ENCODE measurements at places on chromosomes 13 and 19.

- no peak for DNase-seq
Observed at GRCh38 chr19:18990128-18990708, 43.1 kb downstream of the SUGP2 start.

DNA sequence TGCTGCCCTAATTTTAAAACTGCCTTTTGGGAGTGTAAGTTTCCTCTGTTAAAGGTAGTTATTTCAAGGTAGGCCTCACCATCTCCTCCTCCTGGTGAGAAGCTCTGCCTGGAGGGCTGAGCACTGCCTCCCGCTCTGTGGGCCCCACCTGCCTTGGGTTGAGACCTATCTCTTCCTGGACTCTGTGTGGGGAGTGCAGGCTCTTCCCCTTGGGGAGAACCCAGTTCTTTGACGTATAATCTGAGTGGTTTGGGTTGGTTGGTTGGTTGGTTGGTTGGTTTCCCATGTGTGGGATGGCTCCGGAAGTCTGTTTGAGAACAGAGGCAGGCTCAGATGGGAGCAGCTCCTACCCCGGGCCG lies 39.1 kb downstream of the ACTN4 start:
- no peak for DNase-seq

DNA sequence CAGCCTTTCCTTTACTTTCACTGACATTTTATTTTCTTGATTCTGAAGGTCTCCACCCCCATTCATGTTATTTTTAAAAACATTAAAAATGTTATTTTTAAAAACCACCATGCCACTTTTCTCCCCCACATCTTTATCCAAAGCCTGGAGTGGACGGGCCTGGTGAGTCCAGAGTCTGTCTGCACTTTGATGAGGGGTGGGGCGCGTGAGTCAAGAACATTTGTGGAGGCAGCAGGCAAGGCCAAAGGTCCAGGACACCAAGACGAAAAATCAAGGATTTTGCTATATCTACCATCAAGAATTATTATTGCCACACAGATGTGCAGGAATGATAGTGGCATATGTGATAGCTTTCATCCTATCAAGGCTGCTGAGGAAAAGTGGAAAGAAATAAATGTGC lies 224.9 kb downstream of the FGF9 start:
- no peak for DNase-seq

DNA sequence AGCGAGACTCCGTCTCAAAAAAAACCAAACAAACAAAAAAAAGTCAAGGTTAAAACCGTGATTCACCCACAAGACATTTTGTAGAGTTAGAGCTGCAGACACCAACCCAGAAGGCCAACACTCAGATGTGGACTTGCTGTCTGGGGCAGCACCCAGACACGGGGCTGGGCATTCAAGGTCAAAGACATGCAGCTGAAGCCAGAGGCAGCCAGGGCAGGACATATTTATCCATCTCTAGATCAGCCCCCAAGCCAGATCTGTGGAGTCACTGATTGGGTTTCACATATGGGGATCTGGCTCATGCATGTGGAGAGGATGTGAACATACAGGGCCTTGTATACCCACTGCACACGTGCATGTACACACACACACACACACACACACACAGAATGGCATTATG lies 3.6 kb downstream of the KLK15 start:
- DNase-seq, result no peak

DNA sequence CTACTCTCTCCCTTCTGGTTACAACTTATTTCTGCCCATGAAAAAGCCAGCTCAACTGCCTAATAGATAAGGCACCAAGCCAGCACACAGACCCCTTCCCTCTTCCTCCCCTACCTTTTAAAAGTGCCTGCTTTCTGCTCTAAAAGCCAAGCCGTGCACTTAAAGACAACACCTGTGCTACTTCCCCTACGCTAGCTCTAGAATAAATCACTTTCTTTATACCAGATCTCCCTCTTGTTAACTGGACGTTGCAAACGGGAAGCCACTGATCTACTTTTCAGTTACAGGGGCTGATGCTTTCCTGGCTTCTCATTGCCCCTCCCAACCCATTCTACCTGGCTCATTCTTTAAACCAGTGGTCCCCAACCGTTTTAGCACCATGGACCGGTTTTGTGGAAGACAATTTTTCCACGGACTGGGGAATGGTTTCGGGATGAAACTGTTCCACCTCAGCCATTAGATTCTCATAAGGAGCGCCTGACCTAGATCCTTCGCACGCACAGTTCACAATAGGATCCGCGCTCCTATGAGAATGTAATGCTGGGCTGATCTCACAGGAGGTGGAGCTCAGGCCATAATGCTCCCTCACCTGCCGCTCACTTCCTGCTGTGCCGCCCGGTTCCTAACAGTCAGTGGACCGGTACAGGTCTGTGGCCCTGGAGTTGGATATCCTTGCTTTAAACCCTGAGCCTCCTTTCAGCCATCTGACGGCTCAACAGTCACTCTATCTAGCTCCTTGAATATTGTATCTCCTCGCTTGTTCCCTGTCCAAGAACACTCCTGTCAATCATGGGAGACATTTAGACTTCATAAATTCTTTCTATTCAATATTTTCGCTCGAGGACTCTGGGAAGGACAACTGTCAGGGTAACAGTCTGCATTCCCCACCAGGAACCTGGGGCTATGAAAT lies 841 bp upstream of the ZNF223 start:
- peak; percentile 1 for DNase-seq

DNA sequence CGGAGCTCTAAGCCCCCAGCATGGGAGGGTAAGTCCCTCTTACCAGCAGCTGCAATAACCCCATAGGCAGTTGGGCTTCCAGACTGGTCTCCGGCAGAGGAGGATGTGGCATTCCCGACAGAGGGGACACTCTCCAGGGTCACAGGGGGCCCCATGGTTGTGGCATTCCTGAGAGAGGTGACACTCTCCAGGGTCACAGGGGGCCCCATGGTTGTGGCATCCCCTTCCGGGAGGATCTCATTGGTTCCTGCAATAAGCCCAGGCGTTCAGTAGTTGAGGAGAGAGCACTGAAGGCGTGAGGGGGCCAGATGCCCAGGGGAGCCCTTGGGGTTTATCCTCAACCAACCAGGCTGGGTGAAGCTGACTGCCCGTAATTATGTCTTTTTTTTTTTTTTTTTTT lies 5.4 kb downstream of the CD320 start:
- DNase-seq, result no peak

DNA sequence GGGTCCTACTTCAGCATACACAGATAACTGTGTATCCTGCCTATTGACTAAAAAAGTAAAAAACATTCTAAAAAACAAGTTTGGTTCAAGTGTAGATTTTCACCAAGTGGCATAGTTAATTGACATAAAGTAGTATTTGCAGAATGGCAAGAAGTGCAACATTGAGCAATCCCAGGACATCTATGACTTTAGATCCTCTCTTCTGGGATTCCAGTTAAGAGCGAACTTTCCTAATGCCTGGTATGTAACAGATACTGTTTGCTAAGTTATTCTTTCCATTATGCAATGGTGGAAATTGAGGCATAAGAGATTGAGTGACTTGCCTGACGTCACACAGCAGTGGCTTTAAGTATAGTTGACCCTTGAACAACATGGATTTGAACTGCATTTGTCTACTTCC lies 96.1 kb downstream of the ZMYM2 start:
- no peak for DNase-seq

DNA sequence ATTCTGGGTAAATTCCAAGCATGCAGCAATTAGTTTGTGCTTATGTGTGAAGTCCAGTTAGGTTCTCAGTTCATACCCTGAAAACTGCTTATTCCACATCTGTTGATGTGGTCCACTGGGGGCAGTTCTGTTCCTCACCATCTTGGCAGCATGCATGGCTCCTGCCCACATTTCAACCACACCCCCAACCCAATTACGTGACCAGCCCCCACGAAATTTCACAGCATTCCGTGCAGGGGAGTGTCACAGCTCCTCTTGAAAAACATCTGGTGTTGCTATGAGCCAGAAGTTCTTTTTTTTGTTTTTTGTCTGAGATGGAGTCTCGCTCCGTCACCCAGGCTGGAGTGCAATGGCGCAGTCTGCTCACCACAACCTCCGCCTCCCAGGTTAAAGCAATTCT lies 9.1 kb upstream of the ERVK3-1 start:
- DNase-seq, result no peak

- no peak for DNase-seq
Observed at GRCh38 chr19:883661-884211, 9.3 kb downstream of the MED16 start.

GRCh38 chr13:36769545-36769944 lies 49.5 kb upstream of the RFXAP start:
- DNase-seq, result no peak

DNA sequence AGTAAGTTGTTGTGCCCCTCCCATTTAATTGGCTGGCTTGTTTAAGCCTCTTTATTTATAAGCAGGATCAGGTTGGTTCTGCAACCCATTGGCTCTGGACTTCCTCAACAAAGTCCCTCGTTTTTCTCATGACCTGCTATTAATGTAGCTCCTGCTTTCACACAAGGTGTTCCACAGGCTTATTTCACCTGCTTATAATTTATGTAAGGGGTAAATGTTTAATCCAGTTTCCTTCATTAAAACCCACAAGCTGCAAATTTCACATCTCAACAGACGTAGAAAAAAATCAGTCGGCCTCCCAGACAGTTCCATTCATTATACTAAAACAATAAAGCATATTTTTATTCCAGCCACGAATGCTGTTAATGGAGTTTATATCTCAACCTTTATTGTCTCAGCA lies 86.1 kb downstream of the TBC1D4 start:
- no peak for DNase-seq

DNA sequence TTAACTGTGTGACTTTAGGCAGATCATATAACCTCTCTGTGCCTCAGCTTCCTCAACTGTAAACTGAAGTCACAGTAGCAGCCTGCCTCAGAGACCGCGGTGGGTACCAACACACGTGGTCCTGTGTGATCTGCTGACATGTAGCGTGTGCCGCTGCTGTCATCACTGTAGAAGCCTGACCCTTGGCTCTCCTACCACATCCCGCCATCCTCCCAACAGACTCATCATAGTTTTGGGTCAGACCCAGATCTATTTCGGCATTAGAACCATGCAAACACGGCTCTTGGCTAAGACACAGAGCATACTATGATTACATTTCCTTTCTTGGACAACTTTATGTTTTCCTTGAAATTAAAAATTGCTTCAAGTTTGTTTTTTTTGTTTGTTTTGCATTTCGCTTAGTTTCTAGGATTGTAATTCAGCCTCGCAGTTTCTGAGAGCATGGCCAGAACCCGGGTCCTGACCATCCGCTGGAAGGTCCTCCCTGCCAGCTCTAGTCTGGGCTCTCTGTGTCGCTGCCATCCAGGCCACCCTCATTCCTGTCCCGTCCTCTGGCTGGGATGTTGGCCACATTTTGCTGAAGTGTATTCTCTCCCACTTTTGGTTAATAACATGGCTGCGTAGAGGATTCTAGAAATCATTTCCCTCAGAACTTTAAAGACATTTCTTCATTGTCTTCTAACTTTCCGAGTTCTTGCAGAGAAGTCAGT lies 53.0 kb downstream of the GGACT start:
- no peak for DNase-seq

GRCh38 chr19:41619018-41619556 lies 7.8 kb downstream of the CEACAM4 start:
- DNase-seq, result no peak

DNA sequence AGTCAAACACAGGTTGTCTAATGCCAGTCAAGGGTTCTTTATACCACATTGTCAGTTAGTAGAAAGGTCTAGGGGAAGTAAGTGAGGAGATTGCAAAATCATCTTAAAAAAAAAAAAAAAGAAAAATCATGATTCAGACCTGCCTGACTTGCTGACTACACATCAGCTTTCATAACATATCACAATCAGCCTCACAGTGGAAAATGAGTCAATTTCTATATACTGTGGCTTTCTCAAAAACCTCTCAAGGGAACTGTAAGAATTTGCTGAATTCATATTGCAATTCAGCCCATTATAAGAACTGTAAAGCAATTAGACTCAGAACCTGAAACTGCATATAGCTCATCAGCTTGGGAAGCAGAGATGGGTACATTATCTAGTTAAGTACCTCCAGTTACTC lies 75.3 kb upstream of the GPC6 start:
- DNase-seq, result no peak

- DNase-seq, result no peak
Observed at GRCh38 chr19:17490411-17490810, 20.1 kb downstream of the SLC27A1 start.

GRCh38 chr13:23731709-23732108 lies 157.5 kb downstream of the MIPEP start:
- no peak for DNase-seq

GRCh38 chr13:88764103-88764502 lies 1092.9 kb downstream of the SLITRK5 start:
- DNase-seq, result no peak

DNA sequence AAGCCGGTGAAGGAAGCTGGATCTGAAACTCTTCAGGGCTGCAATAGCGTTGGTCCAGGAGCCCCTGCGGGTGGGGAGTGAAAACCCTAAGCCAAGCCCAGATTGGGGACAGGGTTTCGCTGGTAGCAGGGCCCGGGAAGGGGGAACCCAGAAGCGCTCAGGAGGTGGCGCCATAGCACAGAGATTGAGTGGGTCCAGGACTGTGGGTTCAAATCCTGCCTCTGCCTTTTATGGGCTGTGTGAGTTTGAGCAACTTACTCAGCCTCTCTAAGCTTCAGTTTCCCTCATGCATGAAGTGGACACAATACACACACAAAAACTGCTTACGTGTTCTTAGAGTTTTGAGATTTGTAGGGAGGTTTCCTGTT lies 8.3 kb upstream of the SYCN start:
- DNase-seq, result peak; percentile 46
